D721Med (cell line): ENCODE measurements at places on chromosomes 5 and 9.

DNA sequence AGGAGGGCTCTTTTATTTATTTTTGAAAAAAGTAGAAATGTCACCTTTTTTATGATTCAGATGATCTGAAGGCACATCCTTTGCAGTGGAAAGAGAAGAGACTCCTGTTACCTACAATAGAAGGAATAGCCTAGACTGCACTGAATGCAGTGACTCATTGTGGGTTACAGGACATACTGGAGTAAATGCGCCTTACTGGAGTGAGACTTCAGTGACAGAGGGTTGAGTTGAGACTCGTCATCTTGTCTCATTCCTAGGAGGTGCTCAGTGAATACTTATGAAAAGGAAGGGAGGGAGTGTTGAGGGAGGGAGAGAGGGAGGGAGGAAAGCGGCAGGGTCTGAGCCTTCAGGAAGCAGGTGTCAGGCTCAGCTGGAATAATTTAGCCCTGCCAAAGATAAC is 25.2 kb downstream of the ANKRA2 start:
- DNase-seq, result no peak

- DNase-seq, result no peak
Observed at GRCh38 chr5:149940077-149940574, 4.5 kb downstream of the PDE6A start.

DNA sequence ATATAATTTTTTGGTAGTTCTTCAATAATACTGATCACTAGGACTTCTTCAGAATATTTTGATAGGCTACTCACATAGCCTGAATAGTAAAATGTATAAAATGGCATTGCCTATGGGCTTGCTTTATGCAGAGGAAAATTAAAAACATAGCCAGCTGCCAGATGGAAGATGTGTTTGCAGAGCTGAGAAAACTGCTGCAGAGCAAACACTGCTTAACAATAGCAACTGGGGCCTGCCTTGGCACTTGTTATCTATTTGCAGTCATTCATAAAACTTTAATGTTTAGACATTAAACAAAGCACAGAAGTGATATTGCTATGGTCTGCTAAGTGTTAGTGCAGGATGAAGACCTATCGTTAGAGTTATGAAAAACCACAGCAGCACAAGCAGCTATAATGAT is 151.5 kb upstream of the SMC2 start:
- DNase-seq, result no peak

DNA sequence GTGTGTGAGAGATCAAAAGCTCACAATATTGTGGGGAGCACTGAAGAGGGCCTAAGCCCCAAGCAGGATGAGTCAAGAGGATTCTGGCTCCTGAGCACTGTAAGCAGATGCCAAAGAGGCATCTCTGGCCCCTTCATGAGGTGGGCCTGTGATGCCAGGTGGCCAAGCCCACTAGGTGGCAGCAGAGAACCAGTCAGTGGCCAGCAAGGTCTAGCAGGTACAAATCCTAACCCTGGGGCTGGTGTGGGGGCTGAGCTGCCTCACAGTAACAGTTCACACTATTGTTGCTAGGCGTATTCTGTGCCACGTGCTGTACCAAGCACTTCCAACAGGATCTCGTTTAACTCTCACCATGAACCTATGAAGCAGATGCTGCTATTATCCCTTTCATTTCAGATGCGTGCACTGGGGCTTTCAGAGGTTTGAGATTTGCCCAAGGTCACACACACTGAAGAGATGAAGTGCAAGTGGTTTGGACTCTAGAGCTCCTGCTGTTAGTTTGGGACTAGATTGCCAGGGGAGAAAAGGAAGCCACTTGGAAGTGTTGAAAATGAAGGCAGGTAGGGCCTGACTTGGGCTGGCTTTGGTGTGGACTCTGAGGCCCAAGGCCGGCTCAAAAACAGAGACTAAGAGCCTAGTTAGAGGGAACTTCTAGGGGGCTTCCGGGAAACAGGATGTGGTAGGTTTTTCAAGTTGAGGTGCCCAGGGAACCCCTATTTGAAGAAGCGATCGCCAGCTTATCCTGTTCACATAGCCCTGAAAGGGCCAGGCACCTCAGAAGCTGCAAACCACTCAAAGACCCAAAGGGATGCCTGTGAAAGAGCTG is 4.4 kb upstream of the MLANA start:
- peak; percentile 41 for DNase-seq

DNA sequence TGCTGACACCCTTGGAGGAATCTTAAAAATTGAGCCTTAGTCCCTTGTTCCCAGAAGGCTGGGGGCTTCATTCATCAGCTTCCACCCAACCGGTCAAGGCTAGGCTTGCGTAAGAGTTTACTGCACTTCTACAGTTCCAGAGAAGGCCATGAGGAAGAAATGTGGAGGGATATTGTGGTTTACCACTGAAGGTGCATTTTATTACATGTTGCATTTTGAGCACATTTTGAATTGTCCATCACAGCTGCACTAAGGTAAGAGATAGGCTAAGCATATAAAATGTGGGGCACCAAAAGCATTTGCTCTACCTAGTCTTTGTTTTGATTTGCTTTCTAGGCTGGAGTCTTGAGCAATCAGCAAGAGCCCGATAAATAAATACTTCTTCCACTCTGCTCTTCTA is 167.1 kb upstream of the PAPPA start:
- no peak for DNase-seq

- no peak for DNase-seq
Observed at GRCh38 chr9:2363138-2363745, 258.3 kb upstream of the VLDLR start.

GRCh38 chr5:117414926-117415325 is 840.3 kb upstream of the SEMA6A start:
- no peak for DNase-seq

- no peak for DNase-seq
Observed at GRCh38 chr9:31210978-31211570, 1173.4 kb upstream of the ACO1 start.

GRCh38 chr9:90901933-90902332 is 100.3 kb downstream of the SYK start:
- no peak for DNase-seq

DNA sequence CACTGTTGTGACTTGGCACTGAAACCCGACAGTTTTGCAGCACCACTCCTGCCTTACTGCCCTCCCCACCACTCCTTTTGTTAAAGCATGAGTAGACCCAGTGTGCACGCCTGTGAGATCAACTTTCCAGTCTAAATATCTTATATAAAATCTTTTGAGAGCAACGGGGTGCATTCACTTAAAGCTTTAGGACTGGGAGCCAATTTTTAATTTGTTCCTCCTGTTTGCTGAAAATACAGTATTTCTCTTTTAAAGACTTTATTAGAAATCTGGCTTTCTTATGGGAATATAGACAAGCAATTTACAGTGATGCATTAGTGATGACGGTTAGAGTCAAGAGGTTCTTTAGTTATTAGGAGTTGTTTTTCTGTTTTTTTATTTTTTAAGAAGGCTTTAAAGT is 397.5 kb downstream of the TMEM167A start:
- no peak for DNase-seq

DNA sequence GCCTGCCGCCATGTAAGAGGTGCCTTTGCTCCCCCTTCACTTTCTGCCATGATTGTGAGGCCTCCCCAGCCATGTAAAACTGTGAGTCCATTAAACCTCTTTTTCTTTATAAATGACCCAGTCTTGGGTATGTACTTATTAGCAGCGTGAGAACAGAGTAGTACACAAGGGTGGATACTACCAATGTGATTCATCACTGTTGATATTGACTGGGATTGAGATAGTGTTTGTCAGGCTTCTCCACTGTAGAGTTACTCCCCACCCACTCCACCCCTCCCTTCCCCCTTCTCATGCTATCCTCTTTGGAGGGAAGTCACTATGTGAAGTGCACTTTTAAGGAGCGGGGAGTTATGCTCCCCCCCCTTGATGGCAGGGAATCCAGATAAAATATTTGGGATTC is 11.4 kb upstream of the CRHBP start:
- DNase-seq, result no peak

DNA sequence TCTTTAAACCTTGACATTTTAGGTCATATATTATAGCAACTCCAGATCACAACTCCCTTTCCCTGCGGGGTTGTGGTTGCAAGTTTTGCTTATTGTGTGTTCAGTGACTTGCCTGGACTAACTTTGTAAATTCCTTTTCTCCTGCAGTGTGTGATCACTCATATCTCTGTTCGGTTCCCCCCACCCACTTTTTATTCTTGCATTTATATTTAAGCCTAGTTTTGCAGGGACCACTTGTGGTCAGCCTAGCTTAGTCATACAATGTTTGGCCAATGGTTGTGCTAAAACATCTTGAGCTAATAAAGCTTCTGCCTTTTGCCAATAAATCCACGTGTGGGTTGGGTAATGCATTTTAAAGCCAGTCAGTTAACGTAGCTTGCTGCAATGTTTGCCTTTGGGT is 146.5 kb upstream of the IRX4 start:
- DNase-seq, result no peak

DNA sequence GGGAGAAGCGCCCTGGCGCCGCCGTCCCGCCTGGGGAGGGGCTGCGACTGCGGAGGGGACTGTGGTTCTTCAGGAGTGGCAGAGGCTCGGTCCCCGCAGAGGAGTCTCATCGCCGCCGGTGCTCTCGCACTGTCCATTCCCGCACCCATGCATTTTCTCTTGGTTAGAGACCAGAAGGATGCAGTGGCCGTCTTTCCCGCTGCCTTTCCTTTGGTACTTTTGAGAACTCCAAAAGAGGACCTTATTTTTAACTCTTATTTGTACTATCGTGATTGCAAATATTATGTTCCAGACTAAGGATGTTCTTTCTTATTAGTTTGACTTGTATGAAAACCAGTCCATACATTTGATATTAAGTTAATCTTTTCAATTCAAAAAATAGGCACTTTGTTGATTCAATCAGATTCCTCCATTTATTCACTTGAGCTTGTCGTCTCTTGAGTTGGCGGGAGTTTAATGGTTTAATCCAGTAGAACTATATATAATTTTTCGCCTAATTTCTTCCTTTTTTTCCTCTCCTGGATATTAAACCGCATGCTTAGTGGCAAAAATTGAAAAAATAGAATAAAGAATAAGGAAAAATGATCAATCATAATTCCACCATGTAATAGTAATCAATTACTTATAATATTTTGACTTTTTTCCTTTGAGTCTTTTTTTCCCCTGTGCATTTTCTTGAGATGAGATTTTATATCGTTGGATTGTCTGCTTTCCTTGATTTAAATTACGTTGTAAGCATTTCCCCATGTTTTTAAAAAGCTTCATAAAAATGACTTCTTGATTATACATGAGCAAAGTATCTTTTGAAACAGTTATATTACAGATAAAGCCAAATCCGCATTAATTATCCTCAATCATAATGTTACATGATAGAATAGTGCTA is 861 bp downstream of the ZFYVE16 start:
- DNase-seq, result no peak
